ENCODE measurements at places on chromosomes 4 and X.

GRCh38 chr4:4808086-4808485 is 51.4 kb upstream of the MSX1 start:
- DNase-seq = no peak

- DNase-seq = no peak
Measured at GRCh38 chrX:24842486-24842885, 148.8 kb downstream of the POLA1 start.

DNA sequence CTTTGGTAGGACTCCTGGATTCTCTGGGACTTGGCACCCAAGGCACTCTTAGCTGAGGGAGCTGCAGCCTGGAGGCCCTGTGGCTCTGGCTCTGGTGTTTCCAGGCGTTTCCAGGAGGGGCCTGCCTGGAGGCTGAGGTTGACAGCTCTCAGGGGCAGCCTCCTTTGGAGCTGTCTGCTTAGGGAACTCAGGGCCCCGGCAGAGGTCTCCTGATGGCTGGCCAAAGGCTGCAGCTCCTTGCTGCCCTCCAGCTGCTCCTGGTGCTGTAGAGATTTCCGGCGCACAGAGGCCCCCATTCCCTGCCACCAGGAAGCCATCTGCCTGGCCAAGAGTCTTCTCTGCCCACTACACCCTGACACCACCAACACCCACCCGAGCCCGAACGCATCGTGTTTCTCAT is 25.3 kb upstream of the ARHGEF38 start:
- no peak for DNase-seq

- DNase-seq = no peak
Measured at GRCh38 chr4:67894659-67895058, 10.9 kb upstream of the TMPRSS11D start.

GRCh38 chr4:38979081-38979480 is 53.1 kb downstream of the TMEM156 start:
- no peak for DNase-seq

- DNase-seq = no peak
Measured at GRCh38 chr4:113248320-113248719, 198.9 kb downstream of the ANK2 start.

DNA sequence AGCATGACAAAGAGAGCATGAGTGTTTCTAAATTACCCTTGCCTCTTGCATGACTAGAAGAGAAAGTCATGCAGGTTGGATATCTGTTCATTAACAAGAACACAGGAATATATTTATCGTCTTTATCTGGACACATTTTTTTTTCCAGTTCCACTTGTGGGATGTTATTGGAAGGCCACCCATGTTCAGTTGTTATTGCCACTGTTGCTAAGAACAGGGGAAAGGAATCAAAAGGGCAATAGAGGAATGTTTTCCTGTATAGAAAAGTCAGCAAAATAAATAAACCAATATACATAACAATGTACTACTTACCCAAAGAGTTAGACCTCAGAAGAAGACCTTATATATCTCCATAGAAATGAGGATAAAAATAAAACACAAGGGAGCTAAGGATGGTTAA is 270.1 kb downstream of the QDPR start:
- no peak for DNase-seq

DNA sequence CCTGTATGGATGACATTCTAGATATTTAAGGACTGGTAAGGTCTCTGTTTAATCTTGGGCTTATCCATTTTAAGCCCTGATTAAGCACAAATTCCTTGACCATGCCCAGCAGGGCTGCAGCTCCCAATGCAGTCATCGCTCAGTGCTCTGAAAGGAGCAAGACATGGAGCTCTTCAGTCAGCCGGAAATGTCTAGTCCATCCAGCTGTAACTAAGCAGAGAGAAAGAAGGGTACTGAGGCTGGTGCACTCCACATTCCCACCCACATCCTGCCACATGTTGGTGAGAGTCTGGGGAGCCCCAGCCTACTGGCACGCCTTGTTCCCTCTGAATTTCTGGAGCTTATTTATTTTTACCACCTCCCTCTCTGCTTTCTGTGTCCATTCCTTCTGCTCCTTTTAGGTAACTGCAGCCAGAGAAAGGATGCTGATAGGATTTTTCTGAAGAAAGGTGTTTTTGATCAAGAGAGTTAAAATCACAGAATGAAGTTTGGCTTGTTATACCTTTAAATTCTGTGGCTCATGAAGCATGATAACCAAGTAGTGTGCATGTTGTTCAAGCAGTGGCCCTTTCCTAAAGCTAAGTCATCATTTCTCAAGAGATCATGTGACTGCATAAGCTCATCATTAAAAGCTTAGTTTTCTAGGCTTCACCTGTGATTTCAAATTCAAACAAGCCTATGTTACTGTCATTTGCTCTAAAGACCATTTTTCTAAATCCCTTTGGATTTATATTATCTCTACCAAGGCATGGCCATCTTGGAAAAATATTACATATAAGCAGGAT is 74.0 kb downstream of the GALNT7 start:
- no peak for DNase-seq

DNA sequence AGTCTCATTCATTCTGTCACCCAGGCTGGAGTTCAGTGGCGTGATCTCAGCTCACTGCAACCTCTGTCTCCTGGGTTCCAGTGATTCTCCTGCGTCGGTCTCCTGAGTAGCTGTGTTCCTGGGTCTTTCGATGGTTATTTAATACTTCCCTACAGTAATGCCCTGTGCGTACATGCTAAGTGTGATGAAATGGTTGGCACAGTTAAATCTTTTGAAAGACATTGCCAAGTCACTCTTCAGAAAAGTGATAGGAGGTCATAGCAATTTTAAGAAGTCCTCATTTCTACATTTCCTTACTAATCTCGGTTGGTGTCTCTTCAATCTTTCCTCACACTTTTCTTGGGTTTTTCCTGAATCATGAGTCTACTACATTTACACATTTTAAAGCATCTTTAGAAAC is 14.4 kb downstream of the HTT-AS start:
- DNase-seq = no peak

GRCh38 chrX:132488819-132489577 is at the start of gene MBNL3:
Gene MBNL3, minus strand, starts transcription at chrX:132489038. Its CDS starts 49,427 bp downstream, at chrX:132439611.
- DNase-seq = peak; percentile 27

DNA sequence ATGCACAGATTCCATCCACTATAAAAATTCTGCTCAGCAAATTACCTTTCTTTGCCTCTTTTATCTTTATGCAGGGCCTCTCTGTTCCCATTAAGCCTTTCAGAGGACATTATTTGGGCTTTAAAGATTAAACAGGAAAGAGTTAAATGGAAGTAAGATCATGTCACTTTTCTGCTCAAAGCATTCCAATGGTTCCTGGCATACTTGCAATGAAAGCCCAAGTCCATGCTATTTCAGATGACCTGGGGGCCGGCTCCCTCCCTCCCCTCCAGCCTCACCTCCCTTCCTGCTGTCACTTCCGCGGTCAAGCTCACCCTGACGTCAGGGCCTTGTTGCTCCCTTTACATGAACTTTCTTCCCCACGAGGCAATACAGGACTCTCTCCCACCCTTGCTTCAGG is 125.5 kb downstream of the C4orf51 start:
- no peak for DNase-seq

DNA sequence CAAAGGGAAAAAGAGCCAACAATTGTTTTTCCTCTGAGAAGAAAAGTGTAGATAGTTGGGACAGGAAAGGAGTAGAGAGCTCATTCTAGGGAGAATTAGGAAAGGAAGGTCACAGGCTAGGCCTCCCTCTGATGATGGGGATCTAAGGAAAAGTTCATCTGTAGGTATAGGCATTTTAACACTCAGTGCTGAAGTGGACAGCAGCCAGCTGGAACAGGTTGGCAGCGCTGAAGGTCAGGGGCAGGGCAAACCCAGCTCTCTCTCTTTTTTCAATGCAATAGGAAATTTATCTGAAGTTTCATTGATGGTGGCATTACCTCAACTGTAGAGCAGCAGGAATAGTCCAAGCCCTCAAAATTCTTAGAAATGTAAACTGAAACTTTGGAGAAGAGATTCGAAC is 98.5 kb upstream of the ETNPPL start:
- DNase-seq = no peak

DNA sequence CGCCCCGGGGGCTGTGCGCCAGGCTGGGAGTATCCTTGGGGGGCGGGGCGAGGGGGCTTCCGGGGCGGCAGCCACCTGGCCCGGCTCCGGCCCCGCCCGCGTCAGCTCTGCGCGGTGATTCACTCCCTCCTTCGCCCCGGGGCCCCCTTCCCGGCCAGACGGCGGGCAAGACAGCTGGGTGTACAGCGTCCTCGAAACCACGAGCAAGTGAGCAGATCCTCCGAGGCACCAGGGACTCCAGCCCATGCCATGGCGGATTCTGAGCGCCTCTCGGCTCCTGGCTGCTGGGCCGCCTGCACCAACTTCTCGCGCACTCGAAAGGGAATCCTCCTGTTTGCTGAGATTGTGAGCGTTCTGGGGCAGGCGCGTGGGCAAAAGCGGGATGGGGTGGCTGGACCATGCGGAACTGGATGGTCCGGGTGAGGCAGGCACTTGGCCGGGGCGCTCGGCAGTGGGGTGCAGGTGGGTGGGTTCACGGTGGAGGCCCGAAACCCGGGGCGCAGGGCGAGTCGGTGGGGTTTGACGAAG is at the start of gene PLP2:
Gene PLP2, plus strand, starts transcription at position 147 of the 528 bp plus-strand sequence. Its CDS starts 103 bp downstream, at position 250.
- peak; percentile 52 for DNase-seq

- no peak for DNase-seq
Measured at GRCh38 chr4:121989715-121990114, 37.9 kb upstream of the TRPC3 start.

DNA sequence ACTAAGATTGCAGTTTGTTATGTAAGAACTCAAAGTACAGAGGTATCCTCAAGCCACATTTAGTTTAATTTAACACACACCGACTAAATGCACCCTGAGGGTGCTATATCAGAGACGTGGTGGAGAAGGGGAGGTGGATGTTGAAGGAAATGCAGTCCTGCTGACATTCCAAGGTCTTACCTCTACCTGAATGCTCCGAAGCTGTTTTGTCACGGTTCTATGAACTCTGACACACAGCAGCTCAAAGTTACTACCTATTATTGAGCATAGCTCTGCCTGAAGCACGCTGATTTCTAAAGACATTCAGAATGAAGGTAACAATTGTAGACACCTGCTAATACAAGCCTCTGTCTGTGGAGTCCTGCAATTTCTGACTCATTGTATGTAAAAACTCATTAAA is 6.7 kb downstream of the CC2D2A start:
- no peak for DNase-seq

- DNase-seq = no peak
Measured at GRCh38 chr4:136864604-136865185, 667.6 kb downstream of the PCDH18 start.

- DNase-seq = no peak
Measured at GRCh38 chrX:156004256-156004655, 6.8 kb downstream of the IL9R start.

- no peak for DNase-seq
Measured at GRCh38 chr4:17030543-17030942, 132.1 kb upstream of the LDB2 start.

Measured in breast epithelium (tissue), 4 donors.